ENCODE measurements at places on chromosomes 6 and 20.

DNA sequence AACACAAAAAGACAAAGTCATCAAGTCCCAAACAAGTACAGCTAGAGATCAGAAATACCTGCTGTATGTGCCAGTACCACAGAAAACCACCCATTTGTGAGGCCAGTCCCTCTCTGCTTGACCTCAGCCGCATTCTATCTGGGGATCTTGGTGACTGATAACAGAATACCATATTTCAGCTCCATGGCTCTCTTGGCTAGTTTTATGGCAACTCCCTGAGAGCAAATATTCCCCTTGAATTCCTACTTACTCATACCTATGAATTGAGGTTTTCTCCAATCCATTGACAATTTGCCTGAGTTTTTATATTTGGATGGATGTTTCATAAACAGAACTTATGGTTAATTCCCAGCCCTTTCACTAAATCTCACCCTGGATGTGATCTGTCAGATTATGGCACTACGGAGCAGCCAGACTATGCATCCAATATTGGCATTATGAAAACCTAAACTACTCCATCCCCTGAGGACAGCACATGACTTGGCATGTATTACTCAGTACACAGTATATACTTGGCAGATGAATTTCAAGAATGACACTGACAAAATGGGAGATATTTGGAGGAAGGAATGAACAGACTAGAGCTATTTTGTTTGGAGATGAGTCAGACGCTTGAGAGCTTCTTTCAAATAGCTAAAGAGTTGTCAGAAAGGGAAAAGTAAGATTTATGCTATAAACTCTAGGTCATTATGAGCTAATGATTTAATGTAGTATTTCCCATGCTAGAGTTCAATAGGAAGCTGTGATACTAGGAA lies 95.7 kb downstream of the PRDM1 start:
- DNase-seq, result no peak

GRCh38 chr6:134071846-134072245 lies 19.4 kb upstream of the SLC2A12 start:
- no peak for DNase-seq

- no peak for DNase-seq
These were observed 27.4 kb upstream of the LCA5 start for GRCh38 chr6:79564636-79565035.

GRCh38 chr6:19478992-19479391 lies 358.2 kb upstream of the ID4 start:
- DNase-seq, result no peak

- DNase-seq, result no peak
These were observed 700.7 kb downstream of the EPM2A start for GRCh38 chr6:145034664-145035063.

GRCh38 chr6:87071683-87072082 lies 23.2 kb downstream of the CGA start:
- DNase-seq, result no peak

DNA sequence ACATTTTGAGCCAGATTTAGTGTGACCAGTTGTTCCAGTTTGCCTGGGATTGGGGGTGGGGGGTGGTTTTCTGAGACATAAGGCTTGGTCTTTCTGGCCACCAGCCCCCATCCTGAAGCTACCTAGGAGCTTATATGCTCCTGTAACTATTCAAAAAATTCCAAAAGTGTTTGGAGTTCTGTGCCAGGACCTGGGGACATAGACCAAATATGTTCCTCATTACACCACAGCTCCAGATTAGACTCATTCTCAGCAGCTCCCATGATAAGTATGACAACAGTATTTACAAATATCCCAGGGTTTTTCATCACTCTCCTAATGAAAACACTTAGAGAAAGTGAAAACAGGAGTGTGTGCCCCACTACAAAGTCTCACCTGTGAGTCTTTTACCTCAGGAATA lies 37.8 kb upstream of the RNF144B start:
- DNase-seq, result no peak

DNA sequence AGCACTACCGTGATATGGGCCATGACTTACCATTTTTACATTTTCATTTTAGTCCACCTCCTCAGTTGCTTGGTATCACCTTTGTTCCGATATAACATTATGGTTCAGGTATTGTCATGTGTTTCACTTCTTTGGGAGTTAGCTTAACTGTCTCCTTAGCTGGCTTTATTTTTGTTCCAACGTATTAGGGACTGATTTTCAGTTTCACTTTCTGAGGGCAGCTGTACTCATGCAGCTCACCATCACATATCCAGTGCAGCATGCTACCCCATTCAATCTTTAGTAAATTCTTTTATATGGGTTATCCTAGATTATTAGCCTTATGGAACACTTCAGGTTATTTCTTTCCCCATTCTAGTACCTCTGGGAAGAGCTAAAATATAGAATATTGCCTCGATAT lies 362.2 kb upstream of the IRAK1BP1 start:
- DNase-seq, result no peak

- no peak for DNase-seq
These were observed 222.6 kb upstream of the TAB2 start for GRCh38 chr6:149094934-149095351.

DNA sequence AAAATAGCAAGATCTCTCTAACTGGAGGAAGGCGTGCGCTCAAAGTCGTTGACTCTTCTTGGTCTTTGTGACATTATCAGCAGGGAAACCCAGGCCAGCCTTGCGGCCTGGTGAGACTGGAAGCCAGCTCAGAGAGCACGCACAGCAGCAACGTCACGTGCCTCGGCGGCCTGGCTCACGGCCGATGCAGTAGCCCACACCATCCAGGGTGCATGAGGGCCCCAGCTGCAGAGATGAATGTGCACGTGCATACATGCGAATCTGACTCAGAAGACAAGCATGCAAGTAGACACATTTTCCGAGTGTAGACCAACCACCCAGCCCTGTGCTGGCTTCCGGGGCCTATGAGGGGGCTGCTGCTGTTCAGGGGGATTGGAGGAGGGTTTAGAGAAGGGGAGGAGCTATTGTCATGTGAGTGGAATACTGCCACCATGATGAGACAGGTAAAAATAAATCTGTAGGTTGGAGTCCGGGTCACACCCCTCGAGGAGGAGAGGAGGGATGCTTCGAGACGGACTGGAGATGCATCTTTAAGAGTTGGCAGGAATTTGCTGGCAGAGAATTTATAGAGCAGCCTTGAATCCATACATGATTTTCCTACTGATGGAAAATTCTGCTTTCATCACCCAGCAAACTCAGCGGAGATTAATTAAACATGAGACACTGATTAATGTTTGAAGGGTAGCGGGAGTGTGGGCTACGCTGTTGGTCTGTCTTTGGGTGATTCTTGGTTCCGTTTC lies 388.2 kb downstream of the CDH4 start:
- no peak for DNase-seq

DNA sequence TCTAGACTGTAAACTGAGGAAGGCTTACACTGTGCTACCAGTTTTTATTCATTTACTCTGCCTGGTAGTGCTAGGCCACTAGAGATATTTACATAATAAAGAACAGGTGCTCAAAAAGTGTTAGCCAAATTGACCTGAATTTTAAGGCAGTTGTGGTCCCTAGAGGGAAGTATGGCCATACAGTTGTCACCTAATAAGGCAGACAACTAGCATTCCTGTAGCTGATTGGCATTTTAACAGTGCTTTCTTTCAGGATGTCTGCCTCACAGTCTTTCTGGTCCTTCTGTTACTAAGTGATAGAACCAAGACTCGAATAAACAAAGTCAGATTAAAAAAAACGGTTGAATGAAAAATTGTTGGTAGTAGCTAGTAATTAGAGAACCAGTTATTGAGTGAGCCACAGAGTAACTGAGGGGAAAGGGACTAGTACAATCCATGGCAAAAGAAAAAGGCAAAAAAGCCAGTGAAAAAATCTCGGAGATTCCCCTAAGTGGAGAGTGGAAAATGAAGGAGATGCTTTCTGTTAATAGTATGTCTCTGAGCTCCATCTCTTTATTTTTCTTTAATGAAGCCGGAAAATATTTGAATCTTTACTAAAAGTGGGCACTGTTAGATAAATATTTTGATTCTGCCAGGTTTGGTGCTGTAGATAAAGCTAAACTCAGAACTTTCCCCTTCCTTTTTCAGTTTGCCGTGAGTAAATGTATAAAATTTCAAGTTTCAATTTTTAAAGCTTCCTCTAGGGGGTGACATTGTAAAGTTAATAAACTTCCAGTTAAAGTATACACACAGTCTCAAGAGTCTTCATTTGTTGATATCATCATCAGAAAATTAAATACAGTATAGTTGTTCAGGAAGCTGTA lies 9.1 kb downstream of the VTA1 start:
- DNase-seq, result no peak

DNA sequence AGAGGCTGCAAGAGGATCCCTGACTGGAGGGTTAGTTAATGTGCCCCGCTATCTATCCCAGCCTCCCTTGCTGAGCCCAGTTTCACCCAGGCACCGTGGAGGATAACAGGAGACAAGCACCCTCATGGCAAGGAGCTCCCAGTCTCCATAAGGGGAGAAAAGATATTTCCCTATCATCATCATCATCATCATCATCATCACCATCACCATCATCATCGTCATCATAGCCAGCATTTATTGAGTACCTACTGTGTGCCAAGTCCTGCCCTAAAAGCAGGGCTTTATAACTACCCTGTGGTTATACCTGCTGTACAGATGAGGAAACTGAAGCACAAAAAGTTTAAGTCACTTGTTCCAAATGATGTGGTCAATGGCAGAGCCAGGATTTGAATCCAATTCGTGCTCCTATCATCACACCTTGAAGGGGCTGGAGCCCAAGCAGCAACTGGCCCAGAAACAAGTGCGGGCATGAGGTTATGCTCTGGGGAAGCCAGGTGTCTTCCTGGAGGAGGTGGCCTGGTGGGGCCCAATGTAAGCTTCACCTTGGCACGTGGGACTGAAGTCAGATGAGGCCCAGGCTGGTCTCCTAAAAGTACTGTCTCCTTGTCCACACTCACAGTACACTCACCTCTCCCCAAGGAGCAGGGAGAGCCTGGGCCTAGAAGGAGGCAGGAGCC lies 10.0 kb downstream of the GLP1R start:
- no peak for DNase-seq

- DNase-seq, result no peak
These were observed 144.5 kb upstream of the SLC24A3 start for GRCh38 chr20:19067986-19068385.

DNA sequence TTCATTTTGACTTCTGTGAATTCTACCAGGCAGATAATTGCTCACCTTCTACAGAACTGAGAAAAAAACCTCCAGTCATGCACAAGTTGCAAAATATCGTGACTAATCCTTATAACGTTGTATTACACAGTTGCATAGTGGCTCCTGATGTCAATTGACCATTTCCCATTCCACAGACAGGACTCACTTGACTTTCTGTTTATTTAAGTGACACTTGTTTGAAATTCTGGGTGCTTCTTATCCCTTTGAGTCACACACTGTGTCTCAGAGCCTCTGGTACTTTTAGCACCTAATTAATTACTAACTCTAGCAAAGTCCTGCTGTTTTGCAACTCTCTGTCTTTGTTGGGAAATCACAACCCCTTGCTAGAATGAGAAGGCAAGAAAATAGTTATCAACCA lies 16.2 kb upstream of the RSPO3 start:
- DNase-seq, result no peak

DNA sequence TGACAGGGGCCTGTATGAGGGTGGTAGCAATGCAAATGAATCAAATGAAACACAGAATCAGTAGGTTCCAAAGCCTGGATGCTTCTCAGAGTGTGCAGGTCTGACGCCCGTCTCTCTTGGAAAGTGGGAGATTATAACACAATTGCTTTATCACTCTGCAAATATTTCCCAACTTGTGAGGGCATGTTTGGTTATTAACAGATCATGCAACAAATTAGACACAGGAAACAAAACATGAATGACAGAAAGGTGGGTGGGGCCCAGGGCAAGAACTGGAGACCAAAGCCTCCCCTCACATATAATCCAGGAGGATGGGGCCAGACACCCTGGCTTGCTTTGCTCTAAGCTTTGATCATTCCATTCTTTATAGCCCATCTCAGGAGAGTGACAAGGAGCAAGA lies 108.6 kb upstream of the MRPS10 start:
- no peak for DNase-seq

GRCh38 chr20:25036331-25036936 lies 21.5 kb downstream of the ACSS1 start:
- DNase-seq, result no peak

- no peak for DNase-seq
These were observed 511.2 kb upstream of the JARID2 start for GRCh38 chr6:14734416-14735340.

DNA sequence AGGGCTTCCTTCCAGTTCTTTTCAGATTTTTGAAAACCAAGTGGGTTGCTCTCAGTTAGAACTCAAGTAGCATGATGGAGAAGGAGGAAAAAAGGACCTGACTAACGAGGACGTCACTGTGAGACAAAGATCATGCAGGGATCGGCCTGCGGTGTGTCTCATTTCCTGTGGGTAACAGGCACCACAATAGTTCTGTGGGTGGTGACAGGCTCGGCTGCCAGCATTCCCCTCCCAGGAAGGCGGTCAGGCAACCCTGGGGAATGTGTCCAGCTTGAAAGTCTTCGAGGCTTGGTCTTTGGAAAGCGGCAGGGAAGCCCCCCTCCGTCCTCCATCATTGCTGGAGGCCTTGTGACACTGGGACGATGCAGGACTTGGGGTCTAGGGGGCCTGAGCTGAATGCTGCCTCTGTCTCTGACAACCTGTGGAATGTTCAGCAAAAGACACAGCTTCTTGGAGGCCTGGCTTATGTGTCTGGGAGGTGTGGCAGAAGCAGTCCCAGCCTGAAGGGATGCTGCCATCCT lies 121.0 kb downstream of the BCAS1 start:
- DNase-seq, result peak; percentile 52

GRCh38 chr20:55094353-55094861 lies 619.0 kb downstream of the DOK5 start:
- no peak for DNase-seq

- no peak for DNase-seq
These were observed 5.0 kb upstream of the COL20A1 start for GRCh38 chr20:63287697-63288580.

DNA sequence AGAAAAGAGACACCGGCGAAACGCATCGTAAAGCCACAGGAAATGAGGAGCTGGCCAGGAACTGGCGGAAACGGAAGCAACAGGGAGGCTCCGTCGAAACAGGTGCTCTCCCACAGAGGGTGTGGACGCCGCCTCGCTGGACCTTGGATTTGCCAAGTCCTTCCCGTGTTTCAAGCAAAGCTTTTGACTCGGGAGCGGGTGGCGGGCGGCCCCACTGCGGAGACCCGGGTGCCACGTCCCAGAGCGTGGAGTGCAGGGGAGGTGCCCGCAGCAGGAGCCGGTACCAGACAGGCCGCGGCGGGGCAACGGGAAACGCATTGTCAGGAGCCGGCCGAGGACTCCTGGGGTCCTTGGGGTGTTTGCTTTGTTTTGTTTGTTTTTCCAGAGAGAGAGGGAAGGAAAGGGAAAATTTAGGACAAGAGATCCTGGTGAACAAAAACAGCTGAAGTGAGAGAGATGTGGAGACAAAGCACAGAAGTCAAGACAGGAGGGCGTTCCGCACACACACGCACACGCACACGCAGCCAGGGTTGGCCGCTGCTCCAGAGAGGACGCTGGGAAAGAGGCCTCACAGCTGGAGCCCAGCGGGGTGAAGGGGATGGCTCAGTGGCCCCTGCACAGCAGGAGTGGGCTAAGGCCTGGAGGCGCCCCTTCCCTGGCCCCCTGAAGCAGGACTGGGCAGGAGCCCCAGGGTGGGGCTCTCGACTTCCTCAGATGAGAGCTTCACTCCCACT lies 50.9 kb upstream of the CHRNA4 start:
- no peak for DNase-seq
